ENCODE measurements at places on chromosomes 1 and 21. TPM values are rescaled to one million over a fixed set of nuclear protein-coding genes. Genes with fewer than 3 reads are reported as not detected.

DNA sequence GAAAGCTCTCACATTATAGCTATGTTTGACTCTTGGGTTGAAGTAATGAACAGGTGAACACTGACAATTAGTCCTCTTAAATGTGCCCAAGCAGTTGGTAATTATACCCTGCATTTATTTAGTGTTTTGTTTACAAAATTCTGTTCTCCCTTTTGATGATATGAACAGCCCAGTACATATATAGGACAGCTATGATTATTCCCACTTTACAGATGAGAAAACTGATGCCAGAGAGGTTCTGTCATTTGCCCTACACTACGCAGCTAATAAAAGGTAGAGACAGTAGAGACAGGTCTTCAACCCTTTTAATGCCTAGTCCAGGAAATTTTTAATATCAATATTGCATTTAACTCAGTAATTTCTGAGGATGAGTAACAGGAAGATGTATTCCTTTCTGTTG lies 46.1 kb upstream of the DNAJC6 start:
- no peak for DNase-seq

DNA sequence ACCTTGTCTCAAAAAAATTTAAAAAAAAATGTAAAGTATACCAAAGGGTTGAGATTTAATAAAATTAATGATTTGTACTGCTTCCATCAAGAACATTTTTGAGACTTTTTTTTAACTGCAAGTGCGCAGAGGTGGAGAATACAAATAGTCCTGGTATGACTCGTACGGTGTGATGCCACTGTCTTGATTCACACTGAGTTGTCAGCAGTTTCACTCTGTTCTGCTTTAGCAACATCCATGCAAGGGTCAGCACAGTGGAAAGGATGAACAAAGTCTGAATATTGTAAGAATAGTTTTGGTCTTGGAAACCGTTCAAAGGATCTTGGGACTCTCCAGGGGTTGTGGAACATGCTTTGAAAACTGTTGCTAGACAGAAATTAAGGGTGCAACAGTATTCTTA lies 40.2 kb downstream of the EXO1 start:
- no peak for DNase-seq

DNA sequence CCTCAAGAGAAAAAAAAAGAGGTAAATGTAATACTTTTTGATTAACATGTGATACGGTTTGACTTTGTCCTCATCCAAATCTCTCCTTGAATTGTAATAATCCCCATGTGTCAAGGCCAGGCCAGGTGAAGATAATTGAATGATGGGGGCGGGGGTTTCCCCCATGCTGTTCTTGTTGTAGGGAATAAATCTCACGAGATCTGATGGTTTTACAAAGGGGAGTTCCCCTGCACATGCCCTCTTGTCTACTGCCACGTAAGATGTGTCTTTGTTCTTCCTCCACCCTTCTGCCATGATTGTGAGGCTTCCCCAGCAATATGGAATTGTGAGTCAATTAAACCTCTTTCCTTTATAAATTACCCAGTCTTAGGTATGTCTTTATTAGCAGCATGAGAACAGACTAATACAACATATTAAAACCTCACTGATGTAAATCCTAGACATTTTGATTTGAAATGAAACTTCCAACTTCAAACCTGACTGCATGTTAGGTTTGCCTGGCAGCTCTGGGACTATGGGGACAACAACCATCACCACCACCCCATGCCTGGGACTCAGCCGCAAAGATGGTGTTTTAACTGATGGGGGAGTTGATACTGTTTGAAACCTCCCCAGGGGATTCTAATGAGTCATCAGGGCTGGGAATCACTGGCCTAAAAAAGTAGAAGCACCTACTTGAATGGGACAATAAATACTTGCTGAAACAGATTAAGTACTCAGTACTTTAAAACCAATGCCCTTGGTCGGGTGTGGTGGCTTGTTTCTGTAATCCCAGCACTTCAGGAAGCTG lies 32.8 kb upstream of the BACH1 start:
- no peak for DNase-seq

- DNase-seq = no peak
Measured at GRCh38 chr1:69994241-69994640, 211.1 kb downstream of the LRRC40 start.

DNA sequence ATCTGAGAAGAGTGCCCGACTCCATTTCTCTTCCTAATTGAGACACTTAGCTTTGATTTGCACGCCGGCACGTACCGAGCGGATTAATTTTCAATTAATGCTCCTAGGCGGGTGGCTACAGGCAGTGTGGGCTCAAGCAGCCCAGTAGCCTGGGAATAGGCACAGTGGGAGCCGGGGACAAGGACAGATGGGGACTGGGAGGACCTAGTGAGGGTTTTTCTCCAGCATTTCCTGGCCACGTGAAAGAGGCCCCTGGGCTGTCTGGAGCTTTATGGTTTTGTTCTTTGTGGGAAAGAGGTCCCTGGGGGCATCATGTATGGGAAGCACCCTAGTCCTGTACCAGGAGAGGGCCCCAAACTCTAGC lies 78.6 kb upstream of the CSF3R start:
- no peak for DNase-seq

DNA sequence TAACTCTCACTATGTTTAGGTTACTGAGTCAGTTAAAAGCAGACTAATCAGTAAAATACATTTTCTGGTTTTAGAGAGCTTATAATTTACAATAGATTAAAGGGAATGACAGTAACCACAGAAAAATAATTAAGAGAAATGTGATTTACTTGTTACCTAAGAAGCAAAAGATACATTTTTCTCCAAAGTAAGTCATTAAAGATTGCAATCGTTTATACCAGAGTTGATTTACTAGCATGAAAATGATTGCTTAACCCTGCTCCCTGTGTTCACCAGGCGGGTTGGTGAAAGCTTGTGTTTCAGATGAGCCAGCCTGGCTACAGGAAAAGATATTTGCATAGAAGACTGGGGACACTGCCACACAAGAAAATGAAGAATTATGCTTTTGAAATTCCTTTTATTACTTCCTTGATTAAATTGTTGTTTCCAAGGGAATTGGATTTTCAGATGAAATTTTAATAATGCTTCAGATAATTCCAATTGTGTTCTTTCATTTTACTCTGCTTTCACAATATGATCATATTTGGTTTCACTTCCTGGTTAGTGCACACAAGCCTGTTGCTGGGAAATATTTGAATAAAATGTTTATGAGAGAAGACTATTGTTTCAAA lies 27.9 kb downstream of the LRRC8B start:
- no peak for DNase-seq

DNA sequence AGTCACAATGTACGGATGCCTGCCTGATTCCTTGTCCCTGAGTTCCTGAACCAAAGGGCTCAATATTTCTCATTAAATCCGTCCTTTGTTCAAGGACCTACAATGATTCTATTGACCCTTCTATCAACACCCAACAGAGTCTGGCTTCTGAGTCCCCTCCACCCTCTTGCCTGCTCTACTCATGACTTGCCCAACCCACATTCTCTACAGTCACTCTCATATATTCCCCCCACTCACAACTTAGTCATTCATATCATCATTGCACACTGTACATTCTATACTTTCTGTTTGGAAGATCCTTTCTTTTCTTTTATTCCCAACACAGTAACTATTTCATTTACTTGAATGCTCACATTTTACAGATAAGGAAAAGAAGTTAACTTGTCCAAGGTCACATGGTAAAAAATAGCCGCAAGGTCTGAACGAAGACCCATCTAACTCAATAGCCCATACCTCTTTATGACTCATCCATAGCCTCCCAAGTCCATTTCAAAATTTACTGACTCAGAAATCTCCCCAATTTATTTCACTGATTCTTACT lies 3.6 kb downstream of the OTUD7B start:
- DNase-seq = no peak

DNA sequence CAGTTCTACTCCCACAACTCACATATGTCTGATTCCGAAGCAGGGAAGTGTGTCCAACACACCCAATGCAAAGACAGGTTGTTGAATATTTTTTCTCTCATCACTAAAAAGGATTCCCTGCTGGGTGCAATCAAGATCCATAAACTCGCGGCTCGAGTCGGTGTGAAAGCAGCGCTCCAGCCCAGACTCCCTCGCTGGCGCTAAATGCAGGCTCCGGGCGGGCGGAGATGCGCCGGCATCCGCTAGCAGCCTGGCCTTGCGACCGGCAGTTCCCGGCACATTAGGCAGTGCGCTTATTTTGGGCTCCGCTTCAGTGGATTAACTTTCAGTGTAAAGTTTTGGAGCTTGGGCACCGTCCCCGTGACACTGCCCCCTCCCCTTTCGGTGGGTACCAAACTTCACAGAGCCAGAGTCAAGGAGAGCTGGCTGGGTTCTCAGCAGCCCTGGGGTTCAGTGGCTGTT lies 87.7 kb upstream of the POU3F1 start:
- no peak for DNase-seq

Gene CRYAA
- polyA plus RNA-seq = not detected

Gene NBPF10
- 4.0 TPM for polyA plus RNA-seq

Gene HRNR
- 2.3 TPM for polyA plus RNA-seq

Gene CLDN17
- not detected for polyA plus RNA-seq

Gene SPRR4
- not detected for polyA plus RNA-seq

Gene HNRNPR
- 297 TPM for polyA plus RNA-seq
